DMS 273 treated with DMSO at 0.1 percent for 48 hours (cell line): ENCODE measurements at places on chromosomes 7 and 10.

GRCh38 chr7:17155529-17155928 is 142.9 kb upstream of the AHR start:
- no peak for DNase-seq

DNA sequence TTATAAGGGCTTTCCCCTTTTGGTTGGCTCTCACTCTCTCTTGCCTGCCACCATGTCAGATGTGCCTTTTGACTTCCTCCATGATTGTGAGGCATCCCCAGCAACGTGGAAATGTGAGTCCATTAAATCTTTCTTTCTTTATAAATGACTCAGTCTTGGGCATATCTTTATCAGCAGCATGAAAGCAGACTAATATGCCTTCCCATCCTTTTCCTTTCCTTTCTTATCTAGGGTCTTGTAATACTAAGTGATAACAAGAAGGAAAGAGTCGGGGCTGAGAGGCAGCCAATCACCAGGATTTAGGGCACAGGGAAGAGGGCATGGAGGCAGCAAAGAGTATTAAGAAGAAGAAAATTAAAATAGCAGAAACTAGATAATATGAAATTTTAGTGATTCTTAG is 62.0 kb upstream of the JCAD start:
- DNase-seq = no peak

DNA sequence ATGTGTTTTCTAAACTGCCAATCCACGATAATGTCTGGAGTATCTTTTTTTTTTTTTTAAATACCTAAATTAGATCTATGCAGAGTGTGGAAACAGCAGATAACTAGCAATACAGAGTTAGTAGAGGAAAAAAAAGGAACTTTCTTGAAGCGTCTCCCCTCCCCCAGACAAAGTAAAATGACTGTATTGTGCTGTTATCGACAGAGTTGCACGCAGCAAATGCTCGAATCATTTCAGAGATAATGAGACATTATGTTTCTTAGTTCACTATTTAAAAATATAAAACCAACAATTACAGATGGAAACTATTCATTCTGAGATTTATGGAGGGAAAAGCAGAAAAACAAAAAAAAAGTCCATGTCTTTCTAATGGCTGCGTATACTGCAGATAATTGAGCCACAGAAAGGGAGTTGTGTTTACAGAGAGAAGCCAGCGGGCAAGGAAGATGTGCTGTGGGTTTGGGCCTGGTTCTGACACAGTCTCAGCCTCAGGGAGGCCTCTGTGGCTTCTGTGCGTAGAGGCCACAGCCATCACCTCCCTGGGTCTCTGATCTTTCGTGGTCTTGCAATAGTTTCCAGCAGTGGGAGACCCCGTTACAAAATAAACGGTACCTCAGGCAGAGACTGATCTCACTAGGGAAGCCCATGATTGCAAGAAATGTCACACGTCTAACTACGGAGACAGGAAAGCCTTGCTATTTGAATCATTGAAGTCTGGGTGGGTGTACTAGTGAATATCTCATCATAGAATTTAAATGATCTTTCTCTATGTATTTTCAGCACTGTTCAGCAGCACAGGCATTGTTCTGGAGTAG is 19.1 kb upstream of the KLF6 start:
- no peak for DNase-seq

DNA sequence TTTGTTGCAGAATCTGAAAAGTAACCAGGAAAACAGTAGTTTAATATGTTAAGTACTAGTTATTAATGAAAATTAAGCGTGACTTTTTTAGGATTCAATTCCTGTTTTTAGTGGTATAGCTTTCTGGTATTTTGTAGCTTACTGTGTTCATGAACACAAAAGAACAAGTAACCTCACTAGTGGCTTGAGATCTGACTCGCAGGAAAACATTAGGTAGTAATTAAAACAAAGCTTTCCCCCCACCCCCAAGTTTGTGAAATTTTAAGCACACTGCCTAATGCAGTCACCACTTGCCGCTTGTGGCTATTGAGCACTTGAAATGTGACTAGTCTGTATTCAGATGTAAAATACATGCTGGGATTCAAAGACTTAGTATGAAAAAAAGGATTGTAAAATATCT is 102.5 kb upstream of the RPA3 start:
- DNase-seq = no peak

DNA sequence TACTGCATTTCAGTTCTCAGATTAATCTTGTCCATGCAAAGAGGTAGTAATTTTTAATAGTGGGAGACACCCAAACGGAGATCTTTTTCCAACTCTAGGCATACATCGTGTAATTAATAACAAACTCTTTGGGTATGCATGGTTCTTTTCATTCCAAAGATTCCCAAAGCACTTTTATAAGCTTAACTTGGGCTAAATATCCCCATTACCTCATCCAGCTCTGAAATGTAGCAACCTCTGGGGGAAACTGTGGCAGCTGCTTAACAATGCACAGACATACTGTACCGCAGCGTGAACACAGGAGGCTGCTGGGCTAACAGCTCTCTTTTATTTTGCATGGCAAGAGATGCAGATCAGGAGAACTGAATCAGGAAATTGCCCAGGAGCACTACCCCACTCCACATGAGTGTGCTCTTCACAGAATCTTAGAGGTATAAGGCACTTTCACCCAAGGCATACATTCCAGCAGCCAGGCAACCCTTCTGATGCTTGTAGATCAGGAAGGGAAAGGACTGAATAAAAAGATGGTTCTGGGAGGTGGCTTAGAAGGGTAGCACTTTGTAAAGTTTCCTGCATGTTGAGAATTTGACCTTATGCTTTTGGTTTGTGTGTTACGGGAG is 114.4 kb upstream of the GLI3 start:
- DNase-seq = no peak

DNA sequence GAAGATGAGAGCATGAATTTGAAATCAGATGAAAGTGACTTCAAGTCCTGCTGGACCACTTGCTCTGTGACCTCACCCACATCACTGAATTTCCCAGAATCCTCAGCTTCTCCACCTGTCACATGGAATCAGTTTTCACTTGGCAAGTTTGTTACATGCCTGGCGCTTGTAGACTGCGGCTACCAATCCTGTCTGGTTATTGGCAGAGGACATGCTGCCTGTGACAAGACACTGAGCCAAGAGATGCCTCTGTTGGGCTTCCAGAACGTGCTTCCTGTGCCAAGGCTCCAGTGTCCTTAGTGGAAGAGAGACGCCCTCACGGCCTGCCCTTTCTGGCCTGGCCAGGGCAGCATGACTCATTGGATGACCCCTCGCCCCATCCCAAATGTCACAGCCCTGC is 4.4 kb upstream of the MYL10 start:
- DNase-seq = no peak

DNA sequence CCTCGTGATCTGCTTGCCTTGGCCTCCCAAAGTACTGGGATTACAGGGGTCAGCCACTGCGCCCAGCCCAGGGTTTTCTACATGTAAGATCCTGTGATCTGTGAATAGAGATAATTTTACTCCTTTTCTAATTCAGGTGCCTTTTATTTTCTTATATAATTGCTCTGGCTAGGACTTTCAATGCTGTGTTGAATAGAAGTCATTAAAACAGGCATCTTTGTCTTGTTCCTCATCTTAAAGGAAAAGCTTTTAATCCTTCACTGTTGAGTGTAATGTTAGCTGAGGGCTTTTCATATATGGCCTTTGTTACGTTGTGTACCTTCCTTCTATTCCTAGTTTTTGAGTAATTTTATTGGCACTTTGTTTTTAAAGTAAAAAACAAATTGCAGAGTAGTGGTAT is 26.6 kb downstream of the ANLN start:
- DNase-seq = no peak

DNA sequence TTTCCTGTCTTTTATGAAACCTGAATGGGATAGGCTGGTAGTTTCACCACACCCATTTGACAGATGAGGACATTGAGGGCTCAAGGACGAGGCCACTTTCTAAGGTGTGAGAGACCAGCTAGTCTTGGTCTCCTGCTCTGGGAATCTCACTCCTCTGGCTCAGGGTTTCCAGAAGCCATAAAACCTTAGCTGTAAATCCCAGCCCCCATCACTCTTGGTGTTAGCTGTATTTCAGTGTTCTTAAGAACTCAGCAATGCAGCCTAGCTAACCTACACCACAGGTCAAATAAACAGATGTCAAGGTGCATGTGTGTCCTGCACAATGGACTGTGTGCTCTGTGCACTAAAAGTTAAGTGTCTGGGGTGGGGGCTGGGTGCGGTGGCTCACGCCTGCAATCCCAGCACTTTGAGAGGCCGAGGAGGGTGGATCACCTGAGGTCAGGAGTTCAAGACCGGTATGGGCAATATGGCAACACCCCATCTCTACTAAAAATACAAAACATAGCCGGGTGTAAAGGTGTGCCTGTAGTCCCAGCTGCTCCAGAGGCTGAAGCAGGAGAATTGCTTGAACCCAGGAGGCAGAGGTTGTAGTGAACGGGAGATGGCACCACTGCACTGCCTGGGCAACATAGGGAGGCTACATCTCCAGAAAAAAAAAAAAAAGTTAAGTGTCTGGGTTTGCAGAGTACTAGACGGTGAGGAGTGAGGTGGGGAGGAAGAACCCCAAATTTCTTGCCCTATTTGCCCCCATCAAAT is 567 bp upstream of the EPO start:
- no peak for DNase-seq

GRCh38 chr7:136517971-136518370 is 350.5 kb upstream of the CHRM2 start:
- DNase-seq = no peak

DNA sequence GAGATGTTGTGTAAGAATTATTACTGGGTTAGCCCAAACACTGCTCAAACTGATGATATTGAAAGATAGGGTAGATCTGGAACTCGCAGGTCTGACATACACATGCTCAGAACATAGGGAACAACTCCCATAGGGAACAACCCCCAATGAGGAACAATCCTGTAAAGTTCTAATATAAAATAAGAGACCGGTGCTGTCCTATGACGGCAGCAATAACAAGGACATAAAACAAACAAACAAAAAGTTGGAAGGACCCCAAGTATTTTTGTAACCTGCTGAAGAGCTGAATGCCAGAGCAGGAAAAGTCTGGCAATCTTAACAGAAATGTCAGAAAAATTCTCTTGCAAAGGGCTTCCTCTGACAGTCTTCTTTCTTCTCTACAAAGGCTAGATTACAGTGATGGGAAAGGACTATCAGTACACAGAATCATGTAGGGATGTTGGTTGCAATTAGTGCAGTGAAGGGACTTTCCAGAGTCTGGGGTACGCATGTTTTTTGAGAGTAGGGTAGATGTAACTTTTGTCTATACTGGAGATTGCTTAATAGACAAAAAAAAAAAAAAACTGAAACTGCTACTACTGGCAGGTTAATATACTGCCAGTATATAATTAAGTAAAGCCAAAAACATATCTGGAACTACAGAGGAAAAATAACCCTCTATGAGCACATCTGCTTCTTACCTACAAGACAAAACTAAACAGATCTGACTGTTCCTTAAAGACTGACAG is 35.5 kb downstream of the IDE start:
- DNase-seq = no peak

DNA sequence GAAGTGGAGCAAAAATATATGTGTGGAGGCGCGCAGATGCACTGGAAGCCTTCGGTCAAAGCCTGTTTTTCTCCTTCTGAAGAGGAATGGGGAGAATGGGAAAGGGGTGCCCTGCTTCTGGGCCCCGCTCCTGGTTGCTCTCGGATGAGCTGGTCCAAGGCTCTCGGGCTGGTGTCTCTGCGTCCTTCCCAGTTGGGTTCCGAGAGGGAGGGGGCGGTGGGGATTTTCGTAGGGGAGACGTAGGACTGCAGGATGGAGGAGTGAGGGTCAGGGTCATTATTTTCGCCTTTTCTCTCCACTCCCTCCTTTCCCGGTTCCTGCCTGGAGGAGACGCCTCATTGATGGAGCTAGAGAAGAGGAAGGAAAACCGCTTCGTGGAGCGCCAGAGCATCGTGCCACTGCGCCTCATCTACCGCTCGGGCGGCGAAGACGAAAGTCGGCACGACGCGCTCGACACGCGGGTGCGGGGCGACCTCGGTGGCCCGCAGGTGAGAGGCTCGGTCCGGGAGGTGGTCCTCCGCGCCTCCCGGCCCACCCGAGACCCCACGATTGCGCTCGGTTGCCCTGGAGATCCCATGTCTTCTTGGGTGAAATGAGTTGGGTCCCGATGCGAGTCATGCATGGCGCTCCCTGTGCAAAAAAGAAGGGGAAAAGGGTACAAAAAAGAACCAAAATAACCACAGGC is 790 bp downstream of the ADAM22 start:
- DNase-seq = no peak

DNA sequence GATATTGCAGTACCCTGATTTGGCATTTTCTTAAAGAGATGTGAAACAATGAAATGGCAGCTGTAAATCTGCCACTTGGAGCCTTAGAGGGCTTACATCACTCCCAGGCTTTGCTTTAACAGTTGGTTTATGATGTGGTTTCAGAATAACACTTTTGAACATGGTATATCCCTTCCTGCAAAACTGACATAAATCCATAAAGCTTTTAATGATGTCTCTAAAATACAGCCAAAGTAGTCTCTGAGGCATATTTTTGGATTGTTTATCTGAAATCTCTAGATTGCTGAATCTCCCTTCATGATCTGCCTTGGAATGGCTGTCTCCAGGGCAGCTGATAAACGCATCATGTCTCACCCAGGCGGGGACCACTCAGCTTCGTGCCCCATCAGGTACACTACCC is 377.8 kb upstream of the C7orf33 start:
- no peak for DNase-seq

DNA sequence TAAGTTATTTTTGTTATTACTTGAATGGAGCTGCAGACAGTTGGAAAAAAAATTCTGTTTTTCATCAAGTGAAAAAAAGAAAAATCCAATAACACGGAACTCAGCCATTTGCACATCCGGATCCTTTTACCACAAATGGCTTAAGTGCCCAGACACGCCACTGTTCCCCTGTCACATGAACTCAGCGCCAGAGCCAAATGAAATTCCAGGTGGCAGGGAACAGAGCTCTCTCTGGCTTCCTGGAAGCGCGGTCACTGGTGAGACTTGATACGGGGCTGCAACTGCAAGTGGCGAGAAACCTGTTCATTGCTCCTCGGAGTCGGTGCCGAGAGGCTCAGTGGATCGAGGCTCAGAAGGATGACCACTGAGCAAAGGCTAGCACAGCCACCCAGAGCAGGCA is 60.8 kb upstream of the NPTX2 start:
- no peak for DNase-seq

- DNase-seq = no peak
Measured at GRCh38 chr7:14837216-14837615, 65.3 kb downstream of the DGKB start.

GRCh38 chr7:2761131-2761624 is 73.2 kb downstream of the AMZ1 start:
- no peak for DNase-seq

DNA sequence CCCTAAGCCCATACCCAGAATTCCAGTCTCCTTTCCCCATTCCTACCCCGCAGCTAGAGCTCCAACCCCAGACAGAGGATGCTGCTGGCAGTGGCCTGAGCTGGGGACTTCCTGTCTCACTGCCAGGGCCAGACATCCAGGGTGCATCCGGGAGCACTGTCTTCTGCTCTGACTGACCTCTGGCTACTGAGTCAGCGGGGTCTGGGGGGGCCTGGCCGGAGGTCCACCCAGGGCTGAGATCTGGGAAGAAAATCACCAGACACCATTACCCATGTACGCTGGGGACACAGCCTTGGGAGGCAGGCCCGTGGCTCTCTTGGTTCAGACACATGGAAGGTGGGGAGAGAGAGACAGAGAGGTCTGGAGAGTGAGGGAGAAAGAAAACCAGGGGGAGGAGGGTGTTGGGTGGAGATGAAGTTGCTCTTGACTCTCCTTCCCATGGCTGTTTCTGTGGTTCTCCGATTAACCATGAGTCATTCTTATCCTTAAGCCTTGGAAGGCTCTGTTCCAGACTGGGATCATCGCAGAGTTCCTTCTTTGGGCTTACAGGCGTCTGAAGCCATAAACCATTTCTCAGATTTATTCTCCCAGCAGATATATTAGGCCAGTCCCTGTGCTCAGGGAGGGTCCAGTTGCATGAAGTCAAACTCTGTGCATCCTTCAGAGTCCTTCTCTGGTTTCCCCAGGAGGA is 23.6 kb downstream of the TSPAN15 start:
- DNase-seq = no peak
